ENCODE measurements at places on chromosomes 6 and 20. TPM values are rescaled to one million over a fixed set of nuclear protein-coding genes. Genes with fewer than 3 reads are reported as not detected.

WFDC8 gene
- not detected for polyA plus RNA-seq

EYS gene
- polyA plus RNA-seq = 0.43 TPM

LRRC1 gene
- polyA plus RNA-seq = 24.5 TPM

C4A gene
- polyA plus RNA-seq = 24.1 TPM

NEURL2 gene
- 4.2 TPM for polyA plus RNA-seq
